ENCODE measurements at places on chromosomes 4 and X. TPM values are rescaled to one million over a fixed set of nuclear protein-coding genes. Genes with fewer than 3 reads are reported as not detected.
A peak's percentile ranks its signal among the peaks of the same experiment; 100 is the strongest.

DNA sequence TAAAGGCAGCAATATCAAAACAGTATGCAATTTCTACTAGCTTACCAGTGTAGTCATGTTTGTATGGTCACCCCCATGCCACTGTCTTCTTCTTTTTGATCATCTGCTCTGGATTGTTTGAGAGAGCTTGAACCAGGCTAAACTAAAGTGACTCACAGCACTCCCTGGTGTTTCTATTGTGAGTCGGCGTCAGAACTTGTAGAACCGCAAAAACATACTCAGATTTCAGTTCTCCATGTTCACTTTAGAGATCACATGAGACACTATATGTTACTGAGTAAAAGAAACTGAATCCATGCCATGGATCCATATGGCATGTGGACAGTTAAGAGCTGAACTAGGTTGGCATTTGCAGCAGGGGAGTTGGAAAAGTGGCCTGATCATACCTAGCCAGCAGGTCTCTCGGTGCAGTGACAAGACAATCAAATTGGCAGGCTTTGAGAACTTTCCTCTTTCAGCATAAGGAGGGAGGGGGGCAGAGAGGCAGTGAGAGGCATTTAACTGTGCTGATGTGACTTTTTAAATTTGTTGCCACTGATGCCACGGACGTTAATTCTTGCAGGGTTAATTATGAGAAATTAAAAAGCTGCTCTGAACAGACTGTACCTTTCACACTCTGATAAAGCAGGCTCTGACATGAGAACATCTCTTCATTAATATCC is 88.4 kb downstream of the AFF2 start:
- no peak for DNase-seq

- DNase-seq = no peak
Observed at GRCh38 chr4:76059750-76060149, 14.8 kb upstream of the ART3 start.

GRCh38 chrX:49915361-49916222 is 6.8 kb upstream of the CLCN5 start:
- DNase-seq = peak; percentile 45

The BMP3 gene
- under 0.01 TPM for total RNA-seq

The YY2 gene
- total RNA-seq = 0.69 TPM

The P2RY4 gene
- total RNA-seq = 0.15 TPM

DNA sequence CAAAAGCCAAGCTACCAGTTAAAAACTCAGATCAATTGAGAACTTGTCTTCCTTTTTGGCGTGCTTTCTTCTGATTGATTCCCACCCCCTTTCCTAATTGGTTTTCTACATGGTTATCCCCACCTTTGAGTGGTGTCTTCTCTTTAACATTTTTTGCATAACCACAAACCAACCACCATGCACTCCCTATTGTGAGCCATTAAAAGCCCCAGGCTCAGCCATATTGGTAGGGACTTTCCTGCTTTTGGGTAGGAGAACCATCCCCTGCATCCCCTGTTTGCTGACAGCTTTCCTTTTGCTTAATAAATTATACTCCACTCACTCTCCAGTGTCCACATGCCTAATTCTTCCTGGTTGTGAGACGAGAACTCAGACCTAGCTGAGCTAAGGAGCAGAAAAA is 1651.4 kb upstream of the IGFBP7 start:
- DNase-seq = peak; percentile 16

DNA sequence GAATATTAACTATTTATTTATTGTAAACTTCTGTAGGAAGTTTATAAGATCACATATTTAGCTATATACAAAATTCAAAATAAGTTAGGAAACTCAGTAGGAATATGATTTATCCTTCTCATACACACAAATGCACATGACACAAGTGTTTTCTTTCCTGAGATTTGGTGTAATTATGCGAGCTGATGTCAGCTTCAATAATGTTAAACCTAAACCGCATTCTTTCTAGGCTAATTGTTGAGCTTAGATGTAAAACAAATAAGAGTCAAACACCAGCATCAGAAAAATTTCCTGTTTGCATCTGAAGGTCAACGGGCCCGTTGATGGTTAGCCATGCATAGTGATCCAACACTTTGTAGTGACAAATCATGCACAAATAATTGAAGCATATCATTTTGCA is 30.8 kb downstream of the RASGEF1B start:
- peak; percentile 37 for DNase-seq

DNA sequence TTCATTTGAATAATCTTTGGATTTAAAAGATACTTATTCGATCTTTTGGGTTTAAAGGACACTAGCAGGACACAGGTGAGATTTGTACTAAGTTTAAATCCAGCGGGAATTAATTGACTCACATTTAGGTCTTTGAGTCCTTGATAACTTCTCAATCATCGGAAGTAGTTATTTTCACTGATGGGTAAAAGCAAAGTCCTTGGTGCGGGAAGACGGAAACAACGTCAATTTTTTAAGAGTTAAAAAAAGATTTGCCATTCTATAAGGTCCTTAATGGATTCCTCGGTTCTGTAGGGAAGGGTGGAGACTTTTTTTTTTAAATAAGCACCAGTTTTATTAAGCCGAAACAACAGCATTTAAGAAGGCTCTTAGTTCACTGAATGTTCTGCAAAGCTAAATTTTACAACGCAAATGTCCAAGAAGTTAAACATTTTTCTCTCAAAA is 2.9 kb downstream of the TMSB4X start:
- DNase-seq = peak; percentile 20
